ENCODE measurements at places on chromosomes 7 and 10. TPM values are rescaled to one million over a fixed set of nuclear protein-coding genes. Genes with fewer than 3 reads are reported as not detected.

DNA sequence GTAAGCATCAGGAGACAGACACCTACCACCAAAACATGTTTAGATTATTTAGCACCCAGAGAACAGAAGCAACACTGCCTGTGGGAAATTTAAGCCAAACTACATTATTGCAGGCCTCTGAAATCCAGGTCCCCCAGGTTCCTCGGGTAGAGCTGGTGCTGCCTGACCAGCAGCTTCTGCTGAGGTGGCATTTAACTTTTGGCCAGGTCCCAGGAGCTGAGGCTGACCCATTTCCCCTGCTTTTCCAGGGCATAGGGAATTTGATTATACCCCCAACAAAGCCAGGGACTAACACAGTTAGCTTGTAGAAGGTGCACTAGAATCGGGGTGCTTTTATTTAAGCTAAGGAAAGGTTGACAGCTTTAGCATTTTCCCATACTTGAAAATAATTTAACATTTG lies 4.7 kb downstream of the LRRC4 start:
- no peak for DNase-seq

- DNase-seq, result no peak
These were observed 723.6 kb downstream of the INHBA start for GRCh38 chr7:40979296-40979695.

DNA sequence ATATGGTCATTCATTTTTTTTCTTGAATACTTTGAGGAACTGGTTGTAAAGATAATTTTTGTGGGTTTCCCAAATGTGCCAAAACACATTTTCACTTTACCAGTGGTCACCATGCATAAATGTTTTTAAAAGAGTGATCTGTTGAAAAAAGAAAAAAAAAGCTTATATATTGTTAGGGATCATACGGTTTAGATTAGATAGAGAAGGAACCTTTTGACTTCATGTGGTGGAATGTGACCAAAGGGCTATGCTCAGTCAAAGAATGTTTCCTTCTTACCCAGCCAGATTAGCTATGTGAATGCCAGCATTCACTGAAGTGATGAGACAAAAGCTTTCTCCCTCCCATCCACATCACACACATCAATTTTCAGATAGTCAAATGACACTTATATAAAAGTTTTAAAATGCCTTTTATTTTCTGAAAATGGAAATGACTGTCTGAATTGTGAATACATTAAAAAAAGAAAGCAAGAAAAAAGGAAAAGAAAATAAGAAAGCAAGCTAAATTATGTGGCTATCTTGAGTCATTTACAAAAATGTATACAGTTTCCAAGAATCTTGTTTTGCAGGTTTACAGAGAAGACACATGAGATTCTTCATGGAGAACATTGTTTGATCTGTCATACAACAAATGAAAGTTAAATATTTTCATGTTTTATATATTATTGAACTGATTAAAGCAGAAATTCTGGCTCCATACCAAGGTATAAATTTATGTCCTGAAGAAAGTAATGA lies 8.6 kb upstream of the CPED1 start:
- DNase-seq, result no peak

The PSD gene
- 0.84 TPM for polyA plus RNA-seq

DNA sequence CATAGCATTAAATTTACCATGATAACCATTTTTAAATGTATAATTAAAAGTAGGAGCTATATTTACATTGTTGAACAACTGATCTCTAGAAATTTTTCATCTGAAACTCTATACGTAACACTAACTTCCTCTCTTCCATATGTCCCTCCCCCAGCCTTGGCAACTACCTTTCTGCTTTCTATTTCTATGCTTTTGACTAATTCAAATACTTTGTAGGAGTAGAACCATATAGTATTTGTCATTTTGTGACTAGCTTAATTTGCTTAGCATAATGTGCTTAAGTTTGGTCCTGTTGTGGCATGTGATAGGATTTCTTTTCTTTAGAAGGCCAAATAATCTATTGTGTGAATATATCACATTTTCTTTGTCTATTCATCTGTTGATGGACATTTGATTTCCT lies 225.3 kb upstream of the POT1 start:
- DNase-seq, result no peak

DNA sequence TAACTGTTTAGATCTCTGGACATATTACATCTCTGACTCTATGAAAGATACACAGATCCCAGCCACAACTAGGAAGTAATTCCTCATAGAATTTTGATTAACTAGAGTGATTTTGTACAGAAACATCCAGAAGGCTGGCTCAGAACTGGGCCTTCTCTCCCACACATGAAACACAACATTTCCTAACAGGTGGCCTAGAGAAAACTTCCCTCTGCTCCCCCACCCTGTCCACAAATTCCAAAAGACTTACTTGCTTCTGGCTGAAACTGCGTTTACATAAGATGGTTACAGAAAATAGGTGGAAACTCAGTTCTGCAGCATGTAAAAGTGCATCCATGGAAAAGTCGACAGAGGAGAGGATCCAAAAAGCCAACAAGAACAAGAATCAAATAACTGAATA lies 132.9 kb downstream of the FZD1 start:
- no peak for DNase-seq

The NEUROG3 gene
- polyA plus RNA-seq, result not detected

DNA sequence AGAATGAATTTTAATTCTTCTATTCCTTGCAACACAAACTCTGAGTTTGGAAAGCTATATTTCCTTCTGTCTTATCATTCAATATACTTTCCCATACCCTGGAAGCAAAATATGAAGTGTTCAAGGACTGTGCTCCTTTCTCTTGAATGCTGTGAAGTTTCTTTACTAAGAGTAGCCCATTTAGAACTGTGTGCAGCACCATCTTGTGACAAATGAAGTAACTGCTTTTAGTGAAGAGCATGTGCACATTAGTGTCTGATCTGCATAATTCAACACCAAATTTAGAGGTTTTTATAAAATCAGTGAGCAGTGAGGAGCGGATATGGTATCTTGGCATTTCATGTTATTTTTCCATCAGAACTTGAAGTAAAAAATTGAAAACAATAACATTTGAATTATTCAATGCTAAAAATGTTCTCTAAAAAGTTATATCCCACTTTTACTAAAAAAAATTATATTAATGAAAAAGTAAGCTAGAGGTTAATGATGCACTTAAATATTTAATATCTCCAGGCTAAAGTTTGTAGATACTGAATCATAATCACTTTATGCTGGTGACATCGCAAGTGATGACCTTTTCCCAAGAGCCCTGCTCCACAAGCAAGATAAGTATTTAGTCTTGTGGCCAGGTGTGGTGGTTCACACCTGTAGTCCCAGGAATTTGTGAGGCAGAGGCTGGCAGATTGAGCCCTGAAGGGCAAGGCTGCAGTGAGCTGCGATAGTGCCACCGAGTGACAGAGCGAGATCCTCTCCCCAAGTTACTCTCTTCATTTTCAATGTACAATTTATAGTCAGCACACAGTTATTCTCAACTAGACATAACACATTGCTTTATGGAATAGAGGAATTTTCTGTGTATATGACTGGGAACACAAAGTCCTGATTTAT lies 108.8 kb upstream of the PCLO start:
- no peak for DNase-seq

The GHRHR gene
- not detected for polyA plus RNA-seq

- DNase-seq, result no peak
These were observed 168.8 kb upstream of the KLF14 start for GRCh38 chr7:130902755-130903357.

GRCh38 chr7:2040893-2041270 lies 191.9 kb downstream of the MAD1L1 start:
- no peak for DNase-seq

GRCh38 chr7:128307061-128307460 lies 36.6 kb downstream of the RBM28 start:
- no peak for DNase-seq

DNA sequence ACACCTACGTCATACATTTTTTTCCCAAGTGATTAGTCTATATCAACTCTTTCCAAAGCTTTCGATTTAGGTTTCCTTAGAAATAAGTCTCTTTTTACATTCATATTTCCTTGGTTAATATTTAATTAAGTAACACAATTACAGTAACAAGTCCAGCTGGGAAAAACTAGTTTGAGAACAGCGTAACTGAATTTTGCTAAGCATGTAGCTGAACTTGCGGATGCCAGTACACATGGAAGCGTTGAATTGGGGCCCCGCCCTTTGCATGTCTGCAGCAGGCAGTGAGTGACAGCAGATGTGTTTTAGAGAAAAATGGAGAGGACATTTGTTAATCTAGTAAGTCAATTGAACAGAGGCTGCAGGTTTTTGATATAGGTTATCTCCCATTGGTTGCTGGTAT lies 72.5 kb downstream of the TAF3 start:
- DNase-seq, result no peak

- no peak for DNase-seq
These were observed 137.5 kb upstream of the RHEB start for GRCh38 chr7:151657173-151657572.

DNA sequence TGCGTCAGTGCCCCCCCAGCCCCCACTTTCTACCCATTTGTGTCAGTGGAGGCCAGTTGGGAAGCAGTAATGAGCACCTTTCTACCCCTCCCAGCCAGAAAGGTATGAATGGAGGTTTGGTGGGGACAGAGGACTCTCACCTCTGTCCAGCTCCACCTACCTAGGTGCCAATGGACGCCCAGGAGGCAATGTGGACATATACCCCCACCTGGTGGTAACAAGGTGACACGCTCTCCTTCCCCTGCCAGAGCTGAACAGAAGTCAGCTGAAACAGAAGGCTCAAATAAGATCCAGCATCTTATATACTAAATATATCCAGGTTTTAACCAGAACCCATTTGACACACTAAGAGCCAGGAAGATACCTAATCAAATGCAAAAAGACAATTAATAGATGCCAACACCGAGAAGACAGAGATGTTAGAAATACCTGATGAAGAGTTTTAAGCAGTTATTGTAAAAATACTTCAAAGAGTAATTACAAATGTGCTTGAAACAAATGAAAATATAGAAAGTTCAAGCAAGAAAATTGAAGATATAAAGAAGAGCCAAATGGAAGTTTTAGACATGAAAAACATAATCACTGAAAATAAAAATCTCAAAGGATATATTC lies 18.4 kb upstream of the SORCS3 start:
- DNase-seq, result no peak

The CALCR gene
- polyA plus RNA-seq, result not detected

The SPACDR gene
- 0.06 TPM for polyA plus RNA-seq

GRCh38 chr7:34761206-34761605 lies 103.2 kb downstream of the NPSR1 start:
- no peak for DNase-seq

DNA sequence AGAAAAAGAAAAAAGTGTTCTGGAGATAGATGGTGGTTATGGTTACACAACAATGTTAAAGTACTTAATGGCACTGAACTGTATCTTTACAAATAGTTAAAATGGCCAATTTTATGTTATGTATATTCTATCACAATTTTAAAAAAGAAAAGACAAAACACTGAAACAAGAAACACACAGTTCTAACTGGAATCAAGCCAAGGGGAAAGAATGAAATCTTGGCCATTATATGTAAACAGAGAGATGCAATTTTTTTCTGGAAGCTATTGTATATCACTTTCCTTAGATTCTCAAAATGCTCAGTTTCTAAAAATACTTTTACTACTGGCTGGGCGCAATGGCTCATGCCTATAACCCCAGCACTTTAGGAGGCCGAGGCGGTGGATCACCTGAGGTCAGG lies 4.1 kb downstream of the COA1 start:
- no peak for DNase-seq

- no peak for DNase-seq
These were observed 50.5 kb upstream of the HBP1 start for GRCh38 chr7:107118109-107118900.

The NUDT5 gene
- polyA plus RNA-seq, result 115 TPM

- DNase-seq, result no peak
These were observed 136.0 kb downstream of the CUL2 start for GRCh38 chr10:34954142-34954541.

The IL15RA gene
- polyA plus RNA-seq, result 10.7 TPM
